T-helper 17 cell (primary cell): ENCODE measurements at places on chromosomes 12 and 14. TPM values are rescaled to one million over a fixed set of nuclear protein-coding genes. Genes with fewer than 3 reads are reported as not detected.

SERPINA1 gene
- 3.5 TPM for total RNA-seq

NPFF gene
- not detected for total RNA-seq

DNA sequence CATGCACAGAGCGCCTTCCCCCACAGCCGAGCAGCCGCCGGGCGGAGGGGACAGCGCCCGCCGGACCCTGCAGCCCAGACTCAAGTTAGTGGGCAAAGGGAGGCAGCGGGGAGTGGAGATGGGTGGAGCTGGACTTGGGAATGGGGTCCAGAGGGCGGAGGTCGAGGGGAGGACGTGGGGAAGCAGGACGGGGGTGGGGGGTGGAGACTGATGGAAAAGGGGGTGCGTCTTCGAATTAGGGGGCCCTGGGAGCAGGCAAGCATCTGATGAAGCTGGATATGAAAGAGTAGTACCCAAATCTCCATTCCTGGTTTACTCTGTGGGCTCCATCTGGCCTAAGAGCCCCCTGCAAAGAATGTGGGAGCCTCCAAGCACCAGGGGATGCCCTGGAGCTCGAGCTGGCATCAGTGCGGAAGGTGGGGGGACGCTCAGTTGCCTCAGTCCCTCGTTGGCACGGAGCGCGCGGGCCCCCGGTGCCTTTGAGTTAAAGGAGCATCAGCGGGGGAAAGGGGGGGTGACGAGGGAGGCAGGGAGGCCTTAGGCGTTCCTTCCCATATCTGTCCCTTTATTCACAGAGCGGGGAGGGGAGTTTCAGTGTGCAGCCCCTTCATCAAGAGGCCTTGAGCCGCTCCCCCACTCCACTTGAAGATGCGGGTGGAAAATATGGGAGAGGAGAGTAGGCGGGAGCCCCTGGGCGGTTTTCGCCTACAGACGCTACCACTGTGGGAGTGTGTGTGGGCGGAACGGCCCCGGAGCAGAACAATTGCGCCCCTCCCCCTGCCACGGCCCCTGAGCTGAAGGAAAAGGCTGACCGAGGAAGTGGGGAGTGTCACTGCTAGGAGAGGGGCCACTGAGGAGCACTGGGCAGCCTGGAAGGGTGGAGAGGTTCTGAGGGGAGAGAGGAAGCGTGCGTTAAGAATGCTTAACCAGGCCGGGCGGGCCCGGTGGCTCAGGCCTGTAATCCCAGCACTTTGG is 644 bp downstream of the NAB2 start:
- DNase-seq: no peak
- H3K36me3 ChIP-seq: no peaks in the 10 kb centered on the region
- H3K4me3 ChIP-seq: peak overlapping the region; percentile 96
- H3K4me1 ChIP-seq: peaks cover 55% of the 10 kb centered on the region
- no peaks in the 10 kb centered on the region for H3K27me3 ChIP-seq
- H3K27ac ChIP-seq: peak overlapping the region; percentile 94

DNA sequence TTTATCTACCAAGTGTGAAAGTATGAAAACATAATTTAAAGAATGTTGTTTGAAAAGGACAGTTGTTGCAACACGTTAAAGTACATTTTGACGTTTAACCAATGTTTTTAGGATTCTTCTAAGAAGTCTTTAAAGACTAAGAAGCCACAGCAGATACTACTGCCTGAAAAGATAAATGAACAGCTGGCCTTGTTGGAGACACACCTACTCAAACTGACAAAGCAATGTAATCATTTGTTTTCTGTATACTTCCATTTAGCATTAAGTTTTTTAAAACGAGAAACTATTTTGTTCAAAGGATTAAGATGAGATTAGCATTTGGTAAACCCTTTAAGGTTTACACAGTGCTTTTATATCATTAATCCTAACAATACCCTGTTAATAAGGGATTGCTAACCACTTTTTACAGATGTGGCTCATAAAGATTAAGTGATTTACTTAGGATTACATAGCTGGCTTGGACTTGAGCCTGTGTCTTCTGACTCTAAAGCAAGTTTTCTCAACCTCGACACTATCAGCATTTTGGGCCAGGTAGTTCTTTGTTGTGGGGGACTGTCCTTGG is 134.4 kb downstream of the CFAP54 start:
- no peak for DNase-seq
- no peaks in the 10 kb centered on the region for H3K36me3 ChIP-seq
- H3K4me3 ChIP-seq: no peak overlapping the region
- H3K4me1 ChIP-seq: no peaks in the 10 kb centered on the region

- no peak overlapping the region for H3K27ac ChIP-seq
- no peaks in the 10 kb centered on the region for H3K4me1 ChIP-seq
- H3K4me3 ChIP-seq: no peak overlapping the region
- no peaks in the 10 kb centered on the region for H3K36me3 ChIP-seq
- no peak for DNase-seq
- H3K27me3 ChIP-seq: peaks cover 19% of the 10 kb centered on the region
Measured at GRCh38 chr12:106527356-106527755, 55.4 kb upstream of the RFX4 start.

DNA sequence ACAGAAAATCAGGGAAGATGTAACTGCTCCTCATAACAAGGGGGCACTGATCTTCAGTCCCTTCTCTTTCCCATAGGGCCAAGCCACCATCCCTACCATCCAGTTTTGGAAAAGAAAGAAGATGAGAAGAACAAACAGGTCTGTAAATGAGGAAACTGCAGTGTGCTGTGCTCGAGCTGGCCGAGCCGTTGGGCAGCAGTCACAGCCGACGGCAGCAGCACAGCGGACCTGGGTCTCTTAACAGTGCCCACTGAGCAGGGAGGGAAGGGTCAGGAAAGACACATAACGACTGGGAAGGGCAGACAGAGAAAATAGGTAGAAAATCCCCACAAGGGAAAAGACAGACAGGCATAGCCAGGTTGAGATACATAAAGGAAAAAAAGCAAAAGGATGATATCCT is 38.2 kb downstream of the BDKRB1 start:
- H3K36me3 ChIP-seq: peaks cover 7% of the 10 kb centered on the region
- no peaks in the 10 kb centered on the region for H3K27me3 ChIP-seq
- H3K4me1 ChIP-seq: no peaks in the 10 kb centered on the region
- H3K4me3 ChIP-seq: no peak overlapping the region

- DNase-seq: no peak
- H3K4me1 ChIP-seq: no peaks in the 10 kb centered on the region
- no peak overlapping the region for H3K4me3 ChIP-seq
- peaks cover 37% of the 10 kb centered on the region for H3K27me3 ChIP-seq
- no peak overlapping the region for H3K27ac ChIP-seq
Measured at GRCh38 chr14:92874962-92875661, 47.8 kb upstream of the CHGA start.

DNA sequence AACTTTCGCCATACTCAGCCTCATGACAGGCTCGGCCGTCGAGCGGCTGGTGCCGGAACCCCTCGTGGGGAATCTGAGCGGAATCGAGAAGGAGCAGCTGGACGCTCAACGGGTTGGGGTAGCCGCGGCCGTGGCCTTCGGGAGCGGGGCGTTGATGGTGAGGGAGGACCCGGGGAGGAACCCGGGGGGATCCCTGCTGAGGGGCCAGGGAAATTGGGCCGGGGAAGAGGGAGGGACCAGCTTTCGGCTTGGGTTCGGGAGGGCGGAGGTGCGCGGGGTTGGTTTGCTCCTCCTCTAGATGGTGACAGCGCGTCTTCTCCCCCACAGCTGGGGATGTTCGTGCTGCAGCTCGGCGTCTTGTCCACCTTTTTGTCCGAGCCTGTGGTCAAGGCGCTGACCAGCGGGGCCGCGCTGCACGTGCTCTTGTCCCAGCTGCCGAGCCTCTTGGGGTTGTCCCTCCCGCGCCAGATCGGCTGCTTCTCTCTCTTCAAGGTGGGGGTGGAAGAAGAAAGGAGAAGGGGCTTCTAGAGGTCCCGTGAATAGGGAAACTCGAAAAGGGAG is 9.8 kb downstream of the ARHGEF25 start:
- peaks cover 96% of the 10 kb centered on the region for H3K27me3 ChIP-seq
- peaks cover 16% of the 10 kb centered on the region for H3K36me3 ChIP-seq
- peak overlapping the region; percentile 92 for H3K4me3 ChIP-seq
- H3K4me1 ChIP-seq: peaks cover 29% of the 10 kb centered on the region
- H3K27ac ChIP-seq: no peak overlapping the region
